ENCODE measurements at places on chromosomes 2 and 18.

- DNase-seq: no peak
These were observed 160.2 kb upstream of the CCDC150 start for GRCh38 chr2:196479350-196479749.

GRCh38 chr18:75586130-75586889 is 158.8 kb upstream of the SMIM21 start:
- no peak for DNase-seq

GRCh38 chr2:53629001-53629400 is 138.6 kb upstream of the CHAC2 start:
- DNase-seq: no peak

- DNase-seq: peak; percentile 36
These were observed 31.1 kb upstream of the EPG5 start for GRCh38 chr18:45998244-45998643.

- no peak for DNase-seq
These were observed 230.2 kb downstream of the ANKRD30B start for GRCh38 chr18:14978191-14978590.

DNA sequence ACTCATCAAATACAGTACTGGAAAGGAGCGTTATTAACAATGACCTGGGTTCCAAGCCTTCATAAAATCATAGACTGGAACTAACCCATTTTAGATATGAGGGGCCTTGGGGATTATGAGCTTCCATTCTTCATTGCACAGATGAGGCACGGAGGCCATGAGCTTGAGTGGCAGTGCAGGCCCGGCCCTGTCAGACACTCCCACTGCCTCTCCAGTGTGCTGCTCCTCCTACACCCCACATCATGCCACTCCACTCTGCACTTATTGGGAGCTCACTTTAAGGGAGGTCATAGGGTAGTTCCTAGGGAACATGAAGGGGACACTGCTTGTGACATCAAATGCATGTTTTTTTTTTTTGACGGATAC is 77.9 kb downstream of the TSN start:
- DNase-seq: no peak

- DNase-seq: no peak
These were observed 56.3 kb downstream of the GLI2 start for GRCh38 chr2:120791962-120792297.

Measured in activated CD4-positive, alpha-beta T cell treated with anti-CD3 and anti-CD28 coated beads, Interleukin-2, amount 10 ng/mL, durations not matched to agents 7 days and 5 days (primary cell).